Stimulated activated CD8-positive, alpha-beta memory T cell treated with anti-CD3 and anti-CD28 coated beads, Interleukin-4, amount 100 ng/mL, for 4 hours (primary cell): ENCODE measurements at places on chromosomes 7 and 10.

DNA sequence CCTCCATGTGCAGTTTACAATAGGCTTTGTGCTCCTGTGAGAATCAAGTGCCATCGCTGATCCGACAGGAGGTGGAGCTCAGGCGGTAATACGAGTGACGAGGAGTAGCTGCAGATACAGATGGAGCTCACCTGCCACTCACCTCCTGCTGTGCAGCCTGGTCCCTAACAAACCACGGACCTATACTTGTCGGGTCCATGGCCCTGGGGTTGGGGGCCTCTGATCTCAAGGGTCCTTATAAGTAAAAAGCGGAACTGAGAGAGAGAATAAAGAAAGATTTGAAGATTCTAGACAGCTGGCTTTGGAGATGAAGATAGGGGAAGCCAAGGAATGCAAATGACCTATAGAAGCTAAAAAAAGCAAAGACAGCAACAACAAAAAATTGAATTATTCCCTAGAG, 130.6 kb downstream of the PLXDC2 start:
- DNase-seq = no peak

DNA sequence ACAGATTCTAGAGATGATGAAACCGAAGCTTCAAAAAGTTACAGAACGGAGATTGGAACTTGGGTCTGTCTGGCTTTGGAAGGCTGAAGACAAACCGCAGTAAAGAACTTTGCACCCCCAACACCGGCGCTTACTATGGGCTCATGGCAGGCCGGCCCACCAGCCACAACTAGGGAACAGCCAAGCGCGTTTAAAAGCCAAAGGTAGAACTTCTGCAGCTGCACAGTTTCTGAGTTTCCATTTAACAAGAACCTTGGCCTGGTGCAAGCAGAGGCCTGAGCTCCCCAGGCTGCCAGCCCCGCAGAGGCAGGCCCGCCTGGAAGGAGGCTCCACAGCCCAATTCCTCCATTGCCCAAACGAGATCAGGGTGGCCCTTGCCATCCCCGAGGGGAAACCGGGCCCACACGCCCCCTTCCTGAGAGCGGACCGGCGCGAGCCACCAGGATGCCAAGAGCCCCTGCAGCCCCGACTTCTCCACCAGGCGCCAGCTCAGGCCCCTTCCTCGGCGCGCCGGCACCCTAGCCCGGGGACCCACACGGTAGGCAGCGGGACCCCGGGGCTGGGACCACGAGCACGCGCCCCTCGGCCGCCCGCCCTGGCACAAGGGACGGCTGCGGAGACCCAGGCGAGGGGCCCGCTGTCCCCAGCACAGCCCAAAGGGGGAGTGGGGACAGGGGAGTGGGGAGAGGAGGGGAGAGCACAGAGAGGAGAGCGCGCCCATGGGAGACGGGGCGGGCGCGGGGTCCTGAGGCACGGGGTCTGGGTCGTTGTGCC, 566 bp downstream of the MAD1L1 start:
- no peak for DNase-seq

DNA sequence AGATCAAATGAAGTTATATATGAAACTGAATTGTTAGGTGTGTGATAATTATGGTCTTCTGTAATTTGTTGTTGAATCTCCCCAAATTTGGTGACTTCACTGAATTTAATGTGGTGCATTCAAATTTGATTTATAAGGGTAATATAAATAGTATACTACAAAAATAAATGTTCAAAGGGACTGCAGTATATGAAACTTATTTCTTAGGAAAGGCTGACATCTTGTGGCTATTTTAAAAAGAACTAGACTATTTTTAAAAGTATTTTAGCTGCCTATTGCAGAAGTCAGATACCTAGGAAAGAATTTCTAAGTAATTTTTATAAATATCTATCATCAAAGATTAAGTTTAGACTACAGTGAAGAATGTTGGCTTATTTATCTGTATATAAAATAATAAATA, 36.6 kb downstream of the ATRNL1 start:
- no peak for DNase-seq

DNA sequence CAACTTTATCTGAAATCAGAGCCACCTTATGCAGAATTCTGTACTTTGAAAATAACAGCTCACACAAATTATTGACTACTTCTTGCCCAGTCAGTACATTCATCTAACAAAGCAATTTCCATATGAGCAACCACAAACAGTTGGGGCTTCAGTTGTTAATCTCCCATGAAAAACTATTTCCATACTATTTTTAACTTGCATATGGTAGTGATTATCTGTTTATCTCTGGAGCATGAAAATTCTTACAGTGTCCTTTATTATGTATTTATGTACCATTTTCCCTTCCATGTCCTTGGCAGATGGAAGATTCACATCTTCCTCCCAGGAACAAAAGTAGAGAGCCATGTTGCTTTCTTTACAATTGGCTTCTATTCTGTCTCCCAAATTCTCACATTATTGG, 285.7 kb downstream of the CRPPA start:
- DNase-seq = no peak

DNA sequence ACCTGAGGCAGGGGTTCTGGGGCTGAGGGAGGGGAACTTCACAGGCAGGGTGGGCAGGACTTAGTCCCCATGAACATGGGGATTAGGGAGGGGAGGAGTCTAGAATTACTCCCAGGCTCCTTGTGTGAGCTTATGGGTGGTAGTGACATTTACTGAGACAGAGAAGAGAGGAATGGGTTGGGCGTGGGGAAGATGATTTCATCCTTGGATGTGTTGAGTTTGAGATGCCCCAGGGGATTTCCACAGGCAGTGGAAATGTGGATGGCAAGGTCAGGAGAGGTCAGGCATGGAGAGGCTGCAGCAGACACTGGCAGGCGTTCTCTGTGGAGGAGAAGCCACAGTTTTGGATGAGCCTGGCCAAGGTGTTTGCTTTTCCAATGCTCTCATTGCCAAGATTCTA, 26.4 kb upstream of the GSDME start:
- no peak for DNase-seq

DNA sequence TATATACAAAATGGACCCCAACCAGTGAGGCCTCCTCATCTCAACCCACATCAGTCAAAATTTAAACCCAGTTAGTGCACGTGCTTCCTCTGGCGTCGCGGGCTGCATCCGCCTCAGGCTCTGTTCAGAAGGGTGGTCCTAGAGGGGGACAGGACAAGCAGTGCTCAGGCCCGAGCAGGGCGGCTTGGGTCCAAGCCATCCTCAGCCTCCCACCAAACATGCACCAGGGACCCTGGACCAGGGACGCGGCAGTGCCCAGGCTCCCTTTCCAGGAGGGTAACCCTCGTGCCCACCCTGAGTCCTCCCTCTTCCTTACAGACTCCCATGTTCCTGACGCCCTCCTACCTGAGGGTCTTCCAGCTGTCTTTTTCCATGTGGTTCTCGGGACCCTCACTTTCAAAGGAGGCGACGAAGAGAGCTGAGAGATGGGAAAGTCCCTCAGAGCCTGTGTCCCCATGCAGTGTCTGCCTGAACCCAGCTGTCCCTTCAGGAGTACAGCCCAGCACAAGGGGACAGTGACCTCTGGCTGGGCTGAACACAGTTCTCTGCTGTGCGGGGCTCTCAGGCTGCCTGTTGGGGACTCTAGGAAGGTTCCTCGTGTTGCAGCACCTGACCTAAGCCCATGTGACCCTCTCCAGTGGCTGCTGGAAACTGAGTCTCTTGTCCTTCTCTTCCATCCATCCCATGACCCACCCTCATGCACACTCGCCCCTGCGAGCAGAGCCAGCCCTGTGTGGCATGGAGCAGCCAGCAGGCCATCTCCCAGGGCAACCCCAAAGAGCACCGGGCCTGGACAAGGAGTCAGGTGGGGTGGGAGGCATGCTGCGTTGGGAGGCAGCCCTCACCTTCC, 58.1 kb downstream of the CSGALNACT2 start:
- no peak for DNase-seq

- DNase-seq = no peak
These were observed 66.3 kb upstream of the SORCS3 start for GRCh38 chr10:104574838-104575237.

GRCh38 chr10:122279725-122280141, 8.6 kb downstream of the BTBD16 start:
- DNase-seq = no peak

GRCh38 chr7:137695942-137696341, 150.8 kb downstream of the DGKI start:
- no peak for DNase-seq

DNA sequence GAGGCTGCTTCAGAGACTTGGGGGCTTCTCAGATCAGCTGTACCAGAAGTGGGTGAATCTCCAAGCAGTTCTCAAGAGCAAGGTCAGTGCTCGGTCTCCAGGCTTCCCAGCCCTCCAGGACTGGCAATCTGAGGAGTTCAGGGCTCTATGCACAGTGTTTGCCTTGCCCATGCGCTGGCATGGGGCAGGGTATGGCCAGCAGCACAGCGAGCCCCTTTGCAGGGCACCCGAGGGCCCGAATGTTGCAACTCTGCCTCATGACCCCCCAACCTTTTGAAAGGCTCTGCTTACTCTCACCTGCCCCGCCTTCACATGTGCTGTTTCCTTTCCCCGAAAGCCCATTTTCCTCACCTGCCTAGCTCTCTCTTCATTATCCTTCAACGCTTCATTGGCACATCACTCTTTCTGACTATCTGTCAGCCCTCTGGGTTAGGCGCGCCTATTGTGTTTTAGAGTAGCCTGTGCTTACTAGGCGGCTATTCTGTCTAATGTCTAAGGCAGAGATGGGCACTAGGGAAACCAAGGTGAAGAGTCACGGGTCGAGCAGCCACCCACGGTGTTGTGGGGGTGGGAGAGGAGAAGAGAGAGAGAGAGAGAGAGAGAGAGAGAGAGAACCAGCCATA, 83.6 kb downstream of the WDFY4 start:
- no peak for DNase-seq

DNA sequence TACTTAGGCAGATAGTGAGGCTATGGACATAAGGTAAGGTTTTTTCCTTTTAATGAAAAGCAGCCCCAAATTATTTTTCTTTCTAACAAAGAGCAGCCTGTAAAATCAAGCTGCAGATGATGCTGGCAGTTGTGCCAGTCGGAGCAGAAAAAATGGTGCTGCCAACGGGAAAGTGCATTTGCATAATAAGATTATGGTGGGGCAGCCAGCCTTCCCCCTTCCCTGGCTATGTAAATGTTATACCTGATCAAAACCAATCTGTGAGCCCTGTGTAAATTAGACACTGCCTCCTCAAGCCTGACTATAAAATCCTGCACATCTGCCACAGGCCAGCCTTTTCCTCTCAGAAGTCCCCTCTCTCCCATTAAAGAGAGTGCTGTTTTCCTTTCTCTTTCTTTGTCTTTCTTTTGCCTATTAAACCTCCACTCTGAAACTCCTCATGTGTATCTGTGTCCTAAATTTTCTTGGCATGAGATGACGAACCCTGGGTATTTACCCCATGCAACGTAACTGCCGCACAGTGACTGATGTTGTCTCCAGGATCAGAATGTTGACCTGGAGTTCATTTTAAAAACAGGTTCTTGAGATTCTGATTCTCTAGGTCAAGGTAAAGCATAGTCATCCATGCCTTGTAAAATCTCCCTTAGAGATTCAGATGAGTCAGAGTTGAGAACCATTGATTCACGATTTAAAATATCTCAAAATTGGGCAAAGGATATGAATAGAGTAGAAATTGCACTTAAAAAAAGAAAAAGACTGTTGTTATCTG, 167.3 kb upstream of the C1GALT1 start:
- DNase-seq = no peak
